ENCODE measurements at places on chromosomes 5 and 9.
A peak's percentile ranks its signal among the peaks of the same experiment; 100 is the strongest.

- DNase-seq = no peak
Observed at GRCh38 chr5:81204205-81204604, 28.9 kb upstream of the CKMT2 start.

- no peak for DNase-seq
Observed at GRCh38 chr5:156680831-156681230, 169.3 kb upstream of the PPP1R2B start.

DNA sequence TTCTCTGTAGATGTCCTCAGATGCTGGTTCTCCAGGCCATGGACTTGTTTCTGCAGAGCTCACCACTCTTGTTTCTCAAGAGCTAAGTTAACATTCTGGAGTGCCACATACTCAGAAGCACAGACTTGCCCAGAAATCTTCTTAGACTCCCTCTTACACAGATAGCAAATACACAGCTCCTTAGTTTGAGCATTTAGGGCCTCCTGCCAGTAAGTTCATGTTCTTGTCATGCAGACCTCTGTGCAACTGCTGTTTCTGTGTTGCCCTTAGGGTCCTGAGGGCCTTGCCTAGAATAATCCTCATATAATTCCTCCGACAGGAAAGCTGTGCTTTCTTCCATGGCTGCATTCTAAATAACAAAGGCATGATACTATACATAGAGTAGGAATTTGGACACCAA is 1.3 kb upstream of the PTPDC1 start:
- no peak for DNase-seq

GRCh38 chr5:20601678-20602100 is 613.7 kb upstream of the CDH18 start:
- no peak for DNase-seq

GRCh38 chr9:121273064-121273775 is 5.3 kb downstream of the GSN start:
- DNase-seq = no peak

- no peak for DNase-seq
Observed at GRCh38 chr5:150052226-150052955, 34.0 kb downstream of the CSF1R start.

DNA sequence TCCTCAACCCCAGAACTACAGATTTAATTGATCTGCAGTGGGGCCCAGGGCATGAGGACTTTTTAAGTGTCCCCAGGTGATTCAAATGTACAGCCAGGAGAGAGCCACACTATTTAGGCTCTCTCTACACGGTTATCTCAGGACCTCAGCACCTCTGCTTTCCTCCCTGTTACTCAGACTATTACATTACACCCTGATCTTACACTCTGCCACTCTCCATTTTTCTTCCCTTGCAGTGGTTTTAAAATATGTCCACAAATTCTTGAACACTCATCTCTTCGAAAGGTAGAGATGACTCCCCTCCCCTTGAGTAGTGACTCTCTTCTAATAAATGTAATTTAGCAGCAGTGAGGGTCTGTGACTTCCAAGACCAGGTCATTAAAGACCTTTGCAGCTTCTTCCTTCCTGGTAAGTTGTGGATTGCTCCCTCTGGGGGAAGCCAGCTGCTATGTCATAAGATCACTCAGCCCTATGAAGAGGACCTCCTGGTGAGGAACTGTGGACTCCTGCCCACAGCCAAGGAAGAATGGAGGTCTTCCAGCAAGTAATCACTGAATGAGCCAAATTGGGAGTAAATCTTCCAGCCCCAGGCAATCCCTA is 87.5 kb upstream of the SSBP2 start:
- DNase-seq = peak; percentile 68

DNA sequence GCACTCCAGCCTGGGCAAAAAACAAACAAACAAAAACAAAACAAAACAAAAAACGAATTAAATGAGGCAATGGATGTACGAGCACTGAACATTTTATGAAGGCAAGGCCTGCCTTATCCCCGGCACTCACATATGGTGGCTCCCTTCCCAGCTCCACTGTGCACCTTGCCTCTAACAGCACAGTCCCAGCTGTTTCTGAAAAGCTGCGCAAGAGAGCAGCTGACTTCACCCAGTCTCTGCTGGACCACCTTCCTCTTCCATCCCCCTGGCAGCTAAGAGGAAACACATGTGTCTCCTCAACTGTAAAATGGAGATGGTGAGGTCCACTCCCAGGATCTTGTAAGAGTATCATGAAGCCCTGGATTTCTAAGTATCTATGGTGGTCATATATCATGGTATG is 100.7 kb downstream of the KLF4 start:
- DNase-seq = no peak

GRCh38 chr5:171647043-171647903 is 138.3 kb upstream of the SMIM23 start:
- no peak for DNase-seq

GRCh38 chr5:69007163-69007562 is 86.7 kb upstream of the SLC30A5 start:
- DNase-seq = no peak

DNA sequence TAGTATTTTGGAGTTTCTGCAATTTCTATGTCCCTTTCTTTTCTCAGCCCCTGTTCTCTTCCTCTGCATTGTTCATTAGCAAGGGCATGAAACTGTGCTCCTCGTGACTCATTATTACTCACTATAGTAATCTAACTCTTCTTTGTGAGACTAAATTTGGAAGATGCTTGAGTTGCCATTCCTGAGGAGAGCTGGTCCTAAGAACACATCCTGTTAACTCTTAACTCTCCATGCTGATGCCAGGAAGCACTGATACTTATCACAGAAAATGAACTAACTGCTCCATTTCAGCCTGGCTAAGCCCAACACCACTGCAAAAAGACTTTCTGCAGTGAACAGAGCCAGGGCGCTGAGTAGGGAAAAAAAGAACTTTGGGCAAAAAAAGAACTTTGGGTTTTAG is 10.6 kb upstream of the CSNK1A1 start:
- peak; percentile 17 for DNase-seq

- no peak for DNase-seq
Observed at GRCh38 chr5:133485468-133485867, 126.9 kb downstream of the FSTL4 start.
